ENCODE measurements at places on chromosomes 13 and 19.

GRCh38 chr13:25169356-25169755, 2.7 kb downstream of the AMER2 start:
- H3K36me3 ChIP-seq = no peaks in the 10 kb centered on the region
- no peak for DNase-seq
- H3K27me3 ChIP-seq = peaks cover 20% of the 10 kb centered on the region
- peaks cover 20% of the 10 kb centered on the region for H3K4me1 ChIP-seq
- no peak overlapping the region for H3K27ac ChIP-seq

DNA sequence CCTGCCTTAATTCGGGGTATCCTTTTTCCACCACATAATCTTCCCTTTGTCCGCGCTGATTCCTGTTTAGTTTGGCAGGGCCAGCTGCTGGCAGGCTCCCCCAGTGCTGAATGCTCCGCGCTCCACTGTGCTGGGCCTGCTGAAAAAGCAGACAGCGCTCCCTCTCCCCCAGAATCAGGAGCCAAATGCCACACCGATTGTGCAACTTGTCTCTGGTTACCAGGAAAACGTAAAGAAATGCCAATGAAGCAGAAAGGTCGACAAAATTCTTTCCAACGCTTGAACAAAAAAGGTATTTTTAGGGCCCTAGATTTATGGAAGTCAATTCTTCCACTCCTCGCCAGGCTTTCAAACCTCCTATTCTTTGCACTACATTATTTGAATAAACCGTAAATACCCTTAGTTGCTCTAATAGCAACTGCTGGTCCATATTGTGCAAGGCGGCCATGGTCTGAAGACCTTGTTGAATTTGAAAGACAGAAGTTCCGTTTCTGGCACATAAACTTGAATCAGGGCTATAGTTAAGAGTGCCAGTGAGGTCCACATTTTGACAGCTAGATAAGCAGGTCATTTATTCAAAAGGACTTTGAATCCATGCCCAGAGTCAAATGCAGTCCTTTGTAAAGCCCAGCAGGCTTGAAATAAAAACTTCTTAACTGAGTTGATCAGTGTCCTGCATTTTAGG, 206.7 kb upstream of the RFC3 start:
- DNase-seq = no peak
- no peaks in the 10 kb centered on the region for H3K27me3 ChIP-seq
- H3K27ac ChIP-seq = peak overlapping the region; percentile 73
- H3K4me3 ChIP-seq = peak overlapping the region; percentile 22
- no peaks in the 10 kb centered on the region for H3K36me3 ChIP-seq

- no peak for DNase-seq
- H3K27me3 ChIP-seq = peaks cover 6% of the 10 kb centered on the region
- peaks cover 5% of the 10 kb centered on the region for H3K4me1 ChIP-seq
- H3K36me3 ChIP-seq = no peaks in the 10 kb centered on the region
- H3K4me3 ChIP-seq = no peak overlapping the region
- no peak overlapping the region for H3K27ac ChIP-seq
These were observed 47.0 kb upstream of the TCF3 start for GRCh38 chr19:1699386-1699785.

GRCh38 chr13:90974249-90974975, 373.1 kb upstream of the MIR17HG start:
- no peaks in the 10 kb centered on the region for H3K27me3 ChIP-seq
- no peaks in the 10 kb centered on the region for H3K4me1 ChIP-seq
- DNase-seq = no peak
- H3K27ac ChIP-seq = no peak overlapping the region
- no peaks in the 10 kb centered on the region for H3K36me3 ChIP-seq
- no peak overlapping the region for H3K4me3 ChIP-seq

DNA sequence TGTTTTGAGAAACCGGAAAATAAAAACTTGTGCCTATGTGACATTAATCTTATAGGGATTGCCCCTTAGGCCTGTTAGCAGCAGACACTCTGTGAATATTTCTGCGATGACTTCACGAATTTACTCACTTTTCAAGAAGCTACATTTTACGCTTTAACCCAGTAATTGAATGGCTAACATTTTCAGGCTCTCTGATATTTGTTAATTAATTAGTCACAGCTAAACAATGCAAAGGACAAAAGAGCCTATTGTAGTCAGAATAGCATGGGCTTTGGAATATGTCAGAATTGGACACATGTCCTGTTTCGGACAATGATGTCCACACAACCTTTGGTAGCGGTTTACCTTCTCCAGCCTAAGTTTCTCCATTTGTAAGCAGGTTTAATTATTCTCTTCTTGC, 506.6 kb downstream of the EFNB2 start:
- H3K36me3 ChIP-seq = no peaks in the 10 kb centered on the region
- H3K27ac ChIP-seq = no peak overlapping the region
- no peak overlapping the region for H3K4me3 ChIP-seq
- H3K27me3 ChIP-seq = no peaks in the 10 kb centered on the region

DNA sequence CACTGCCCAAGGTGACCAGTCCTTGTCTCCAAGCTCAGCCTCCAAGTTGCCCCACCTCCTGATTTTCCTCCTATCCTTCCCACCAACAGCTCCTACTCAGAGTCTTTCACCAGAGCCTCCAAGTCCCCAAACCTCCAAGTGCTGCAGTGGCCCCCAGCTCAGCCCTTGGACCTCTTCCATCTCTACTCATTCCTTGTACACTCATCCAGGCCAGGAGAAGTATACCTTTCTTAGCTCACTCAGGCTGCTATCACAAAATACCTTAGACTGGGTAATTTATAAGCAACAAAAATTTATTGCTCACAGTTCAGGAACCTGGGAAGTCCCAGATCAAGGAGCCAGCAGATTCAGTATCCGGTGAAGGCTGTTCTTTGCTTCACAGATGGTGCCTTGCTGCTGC, 11.3 kb downstream of the ATP7B start:
- peaks cover 13% of the 10 kb centered on the region for H3K27me3 ChIP-seq
- H3K36me3 ChIP-seq = no peaks in the 10 kb centered on the region
- H3K27ac ChIP-seq = no peak overlapping the region
- DNase-seq = no peak
- H3K4me3 ChIP-seq = no peak overlapping the region
- peaks cover 33% of the 10 kb centered on the region for H3K4me1 ChIP-seq

DNA sequence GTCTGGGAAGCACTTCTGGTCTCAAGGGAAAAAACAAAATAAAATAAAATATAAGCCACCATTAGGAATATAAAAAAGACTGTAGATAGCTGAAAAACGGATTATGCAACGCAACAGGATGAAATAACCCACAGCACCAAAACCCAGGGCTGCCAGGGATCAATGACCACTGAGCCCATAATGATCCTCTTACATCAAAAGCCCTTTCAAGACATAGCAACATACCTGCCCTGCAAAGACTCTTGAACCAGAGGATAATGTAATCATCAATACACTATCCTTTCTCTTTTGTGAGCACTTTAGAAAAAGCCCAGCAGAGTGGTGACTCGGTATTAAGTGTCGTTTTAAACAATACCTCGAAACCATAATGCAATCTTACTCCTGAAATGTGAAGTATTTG, 235.0 kb upstream of the SOX21 start:
- H3K4me1 ChIP-seq = no peaks in the 10 kb centered on the region
- no peaks in the 10 kb centered on the region for H3K27me3 ChIP-seq
- no peak overlapping the region for H3K4me3 ChIP-seq
- no peak for DNase-seq
- H3K36me3 ChIP-seq = no peaks in the 10 kb centered on the region

DNA sequence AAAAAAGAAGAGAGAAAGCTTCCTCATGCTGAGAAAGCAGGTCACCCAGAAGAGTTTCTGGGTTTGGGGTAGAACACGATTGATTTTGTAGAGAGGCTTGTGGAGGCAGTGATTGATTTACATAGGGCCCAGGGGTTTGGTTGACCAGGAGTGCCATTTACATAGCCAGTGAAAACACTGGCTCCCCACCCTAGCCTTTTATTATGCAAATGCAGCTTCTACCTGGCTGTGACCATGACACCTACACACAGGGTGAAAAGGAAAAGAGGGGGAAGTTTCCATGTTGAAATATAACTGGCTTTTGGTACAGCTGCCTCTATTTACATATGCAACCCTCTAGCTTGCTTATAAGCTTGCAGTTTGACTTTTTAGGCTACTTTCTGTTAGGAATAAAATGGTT, 62.0 kb downstream of the ZNF100 start:
- DNase-seq = no peak
- no peaks in the 10 kb centered on the region for H3K27me3 ChIP-seq
- H3K4me3 ChIP-seq = no peak overlapping the region
- no peaks in the 10 kb centered on the region for H3K4me1 ChIP-seq

GRCh38 chr19:35136977-35137702, 1.5 kb upstream of the FXYD1 start:
- no peak for DNase-seq
- H3K4me3 ChIP-seq = no peak overlapping the region
- peak overlapping the region; percentile 93 for H3K27ac ChIP-seq
- H3K4me1 ChIP-seq = peaks cover 9% of the 10 kb centered on the region
- peaks cover 2% of the 10 kb centered on the region for H3K27me3 ChIP-seq
- no peaks in the 10 kb centered on the region for H3K36me3 ChIP-seq

DNA sequence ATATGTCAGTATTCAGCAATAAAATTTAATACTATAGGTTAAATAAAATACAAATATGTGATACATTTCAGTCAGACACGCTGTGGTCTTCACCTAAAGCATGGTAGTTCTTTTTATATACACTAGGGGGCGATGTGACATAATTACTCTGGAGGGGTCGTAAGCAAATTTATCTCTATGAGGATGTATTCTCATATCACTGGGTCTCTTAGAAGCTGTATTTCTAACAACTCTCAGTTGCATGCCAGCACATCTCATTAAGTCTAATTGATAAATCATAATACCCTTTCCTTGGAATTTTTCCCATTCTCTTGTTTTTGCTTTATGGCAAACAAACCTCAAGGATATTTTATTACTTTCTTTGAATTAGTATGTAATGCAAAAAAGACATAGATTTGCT, 3.9 kb upstream of the PCDH17 start:
- H3K27me3 ChIP-seq = peaks cover 7% of the 10 kb centered on the region
- no peaks in the 10 kb centered on the region for H3K36me3 ChIP-seq
- peaks cover 37% of the 10 kb centered on the region for H3K4me1 ChIP-seq
- DNase-seq = no peak

DNA sequence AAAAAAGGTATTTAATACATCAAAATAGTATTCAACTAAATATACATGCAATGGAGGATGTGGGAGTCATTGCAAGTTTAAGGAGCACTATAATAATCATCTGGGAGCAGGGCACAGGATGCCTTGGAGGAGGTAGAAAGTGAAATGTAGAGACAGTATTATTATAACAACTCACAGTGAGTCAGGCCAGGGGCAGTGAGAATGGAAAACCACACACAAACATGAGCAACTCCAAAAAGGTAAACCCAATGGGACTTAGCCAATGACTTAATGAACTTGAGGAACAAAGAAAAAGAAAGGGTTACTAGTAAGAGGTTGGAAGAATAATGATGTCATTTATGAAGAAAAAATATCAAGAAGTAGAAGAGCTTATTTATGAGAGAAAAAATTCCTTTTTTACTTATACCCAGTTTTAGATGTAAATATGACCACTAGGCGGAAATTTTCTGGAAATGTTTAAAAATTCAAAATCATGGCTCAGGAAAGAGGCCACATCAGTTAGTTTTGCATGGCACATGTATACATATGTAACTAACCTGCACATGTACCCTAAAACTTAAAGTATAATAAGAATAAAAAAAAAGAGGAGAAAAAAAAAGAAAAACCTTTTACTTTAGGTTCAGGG, 389.3 kb downstream of the SUCLA2 start:
- no peak overlapping the region for H3K4me3 ChIP-seq
- DNase-seq = no peak
- H3K27me3 ChIP-seq = no peaks in the 10 kb centered on the region
- no peaks in the 10 kb centered on the region for H3K36me3 ChIP-seq
- no peaks in the 10 kb centered on the region for H3K4me1 ChIP-seq

GRCh38 chr13:67515895-67516294, 285.8 kb upstream of the PCDH9 start:
- H3K4me3 ChIP-seq = no peak overlapping the region
- DNase-seq = no peak
- H3K27ac ChIP-seq = no peak overlapping the region
- no peaks in the 10 kb centered on the region for H3K36me3 ChIP-seq
- H3K27me3 ChIP-seq = no peaks in the 10 kb centered on the region
